Right lobe of liver (tissue), 6 donors: ENCODE measurements at places on chromosomes 3 and 15. TPM values are rescaled to one million over a fixed set of nuclear protein-coding genes. Genes with fewer than 3 reads are reported as not detected.

- H3K27me3 ChIP-seq, result no peaks in the 10 kb centered on the region
- no peaks in the 10 kb centered on the region for H3K4me1 ChIP-seq
- no peaks in the 10 kb centered on the region for H3K36me3 ChIP-seq
- H3K4me3 ChIP-seq, result no peak overlapping the region
Measured at GRCh38 chr15:28921919-28922706, 36.3 kb downstream of the APBA2 start.

- no peak overlapping the region for H3K4me3 ChIP-seq
- no peaks in the 10 kb centered on the region for H3K4me1 ChIP-seq
- DNase-seq, result no peak
- no peaks in the 10 kb centered on the region for H3K36me3 ChIP-seq
- no peak overlapping the region for H3K27ac ChIP-seq
- H3K27me3 ChIP-seq, result no peaks in the 10 kb centered on the region
Measured at GRCh38 chr3:189406148-189406547, 225.0 kb upstream of the TP63 start.

DNA sequence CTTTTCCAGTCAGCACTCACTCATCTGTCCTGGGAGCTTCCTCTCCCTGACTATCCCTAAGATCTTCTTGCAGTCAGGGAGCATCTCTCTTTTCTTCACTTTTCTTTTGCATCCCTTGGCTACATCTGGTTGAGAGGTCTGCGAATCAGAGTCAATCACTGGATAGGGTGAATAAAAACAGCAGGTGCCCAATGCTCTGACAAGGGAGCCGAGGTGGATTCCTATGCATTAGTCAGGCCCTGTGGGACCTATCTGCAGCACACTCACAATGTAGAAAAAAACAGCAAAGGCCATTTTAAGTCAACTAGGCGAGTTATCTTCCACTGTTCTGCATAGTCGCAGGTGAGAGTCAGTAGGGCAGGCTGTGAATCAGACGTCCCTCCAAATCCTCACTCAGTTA, 35.5 kb downstream of the DZIP1L start:
- H3K27me3 ChIP-seq, result no peaks in the 10 kb centered on the region
- H3K4me1 ChIP-seq, result no peaks in the 10 kb centered on the region
- no peak overlapping the region for H3K27ac ChIP-seq

DNA sequence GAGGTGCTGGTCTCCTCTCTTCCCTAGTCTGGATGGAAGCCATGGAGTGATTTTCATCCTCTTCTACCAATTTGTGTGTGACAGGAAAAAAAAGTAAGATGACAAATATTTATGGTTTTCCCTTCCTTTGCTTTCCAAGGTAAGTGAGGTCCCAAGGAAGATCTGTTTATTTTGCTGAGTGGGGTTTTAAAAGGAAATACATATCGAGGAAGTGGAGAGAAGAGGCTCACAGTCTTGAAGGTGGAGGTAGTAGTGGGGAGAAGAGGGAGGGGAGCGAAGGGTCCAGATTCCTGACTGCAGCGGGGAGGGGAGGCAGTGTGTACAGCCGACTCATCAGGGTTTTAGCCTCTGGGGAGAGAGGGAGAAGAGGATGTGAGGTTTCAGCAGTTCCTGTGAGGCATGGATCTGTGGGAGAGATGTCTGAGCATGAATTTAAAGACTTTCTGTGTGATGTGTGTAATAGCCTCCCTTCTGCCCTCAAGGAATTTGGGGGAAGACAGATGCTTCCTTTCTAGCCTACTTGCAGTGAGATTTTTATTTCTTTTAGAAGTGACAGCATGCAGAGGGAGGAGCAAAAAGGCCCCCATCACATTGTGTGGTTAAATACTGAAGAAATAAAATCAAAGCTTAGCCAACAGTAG, 272.4 kb downstream of the THRB start:
- no peak overlapping the region for H3K27ac ChIP-seq
- DNase-seq, result no peak
- no peaks in the 10 kb centered on the region for H3K27me3 ChIP-seq
- no peak overlapping the region for H3K4me3 ChIP-seq

DNA sequence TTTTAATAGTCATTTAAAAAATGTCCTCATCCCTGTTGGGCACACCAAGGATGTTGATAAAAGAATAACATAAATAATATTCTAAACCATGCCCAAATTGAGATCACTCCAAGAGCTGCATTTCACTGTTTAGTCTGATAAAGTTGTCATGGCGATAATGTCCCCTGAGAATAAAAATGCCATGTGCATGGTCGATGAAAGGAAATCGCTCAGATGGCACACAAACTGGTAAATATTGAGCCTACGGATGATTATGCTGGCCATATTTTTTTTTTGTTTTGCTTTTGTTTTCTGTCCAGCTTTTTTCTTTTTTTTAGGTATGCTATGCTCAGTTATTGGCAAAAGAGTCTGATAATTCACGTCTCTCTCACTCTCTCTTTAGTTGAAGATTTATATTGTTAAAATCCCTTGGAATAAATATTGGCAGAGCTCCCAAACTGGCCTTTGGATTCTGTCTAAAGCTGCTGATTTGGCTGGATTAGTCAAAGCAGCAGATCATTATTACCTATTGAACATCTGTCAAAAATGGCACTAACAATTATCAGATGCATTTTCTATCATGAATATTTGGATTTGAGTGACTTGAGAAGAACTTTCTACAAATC, 643.8 kb downstream of the SQOR start:
- H3K27ac ChIP-seq, result no peak overlapping the region
- DNase-seq, result no peak
- no peaks in the 10 kb centered on the region for H3K36me3 ChIP-seq
- no peak overlapping the region for H3K4me3 ChIP-seq
- H3K4me1 ChIP-seq, result no peaks in the 10 kb centered on the region

GRCh38 chr3:107976202-107976800, 114.5 kb downstream of the CD47 start:
- H3K27me3 ChIP-seq, result no peaks in the 10 kb centered on the region
- H3K36me3 ChIP-seq, result no peaks in the 10 kb centered on the region
- no peak for DNase-seq
- H3K27ac ChIP-seq, result no peak overlapping the region

DNA sequence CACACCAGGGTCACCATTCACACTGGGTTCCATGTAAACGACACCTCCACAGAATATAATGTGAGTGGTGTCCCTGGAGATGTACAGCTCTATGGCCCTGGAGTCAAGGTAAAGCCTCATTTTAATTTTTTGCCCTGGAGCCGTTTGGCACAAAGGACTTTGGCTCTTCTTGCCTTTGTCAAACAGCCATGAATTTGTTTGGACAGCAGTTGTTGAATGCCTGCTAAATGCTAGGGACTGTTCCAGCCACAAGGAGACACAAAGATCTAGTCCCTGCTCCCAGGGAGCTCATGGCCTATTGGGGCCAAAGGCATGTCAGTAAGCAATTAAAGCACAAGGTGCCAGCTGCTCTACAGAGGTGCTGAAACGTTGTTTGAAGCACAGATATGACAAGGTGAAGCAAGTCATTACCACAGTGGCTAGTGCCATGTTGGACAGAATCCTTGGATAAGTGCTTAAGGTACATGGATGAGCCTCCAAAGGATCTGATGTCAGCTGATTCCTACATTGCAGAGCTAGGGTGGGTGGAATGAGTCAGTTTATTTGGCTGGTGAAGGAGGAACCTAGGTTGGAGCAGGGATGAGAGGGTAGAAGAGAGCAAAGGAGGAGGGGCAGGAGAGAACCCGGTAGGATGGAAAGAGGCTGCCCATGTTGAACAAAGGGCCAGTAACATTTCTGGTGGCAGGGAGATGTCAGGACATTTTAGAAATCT, 171.9 kb upstream of the CTDSPL start:
- no peak overlapping the region for H3K4me3 ChIP-seq
- no peaks in the 10 kb centered on the region for H3K4me1 ChIP-seq
- DNase-seq, result no peak
- H3K27me3 ChIP-seq, result no peaks in the 10 kb centered on the region
- no peak overlapping the region for H3K27ac ChIP-seq

Gene NRG4
- total RNA-seq, result 2.9 TPM
